ENCODE measurements at places on chromosomes 7 and 10. TPM values are rescaled to one million over a fixed set of nuclear protein-coding genes. Genes with fewer than 3 reads are reported as not detected.

DNA sequence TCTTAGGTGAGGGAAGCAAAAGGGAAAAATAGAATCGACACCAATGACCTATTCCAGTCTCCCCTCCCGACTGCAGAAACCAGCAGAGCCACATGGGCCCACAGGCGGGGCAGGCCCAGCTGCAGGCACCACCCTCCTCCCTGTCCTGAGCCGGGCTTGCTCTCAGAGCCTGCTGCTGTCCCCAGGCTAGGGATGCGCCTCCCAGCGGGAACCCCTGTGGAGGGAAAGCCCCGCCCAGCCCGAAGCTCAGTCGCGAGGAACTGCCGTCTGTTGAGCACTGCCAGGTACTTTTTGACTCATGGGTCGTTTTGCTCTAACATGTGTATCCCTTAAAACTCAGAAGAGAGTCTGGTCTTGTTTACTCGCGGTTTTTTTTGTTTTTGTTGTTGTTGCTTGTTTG, 124.5 kb upstream of the RET start:
- DNase-seq, result no peak

- peak; percentile 81 for DNase-seq
These were observed 4.9 kb downstream of the TRIM8 start for GRCh38 chr10:102648889-102649796.

- no peak for DNase-seq
These were observed 526.1 kb downstream of the LRMDA start for GRCh38 chr10:75957314-75958120.

DNA sequence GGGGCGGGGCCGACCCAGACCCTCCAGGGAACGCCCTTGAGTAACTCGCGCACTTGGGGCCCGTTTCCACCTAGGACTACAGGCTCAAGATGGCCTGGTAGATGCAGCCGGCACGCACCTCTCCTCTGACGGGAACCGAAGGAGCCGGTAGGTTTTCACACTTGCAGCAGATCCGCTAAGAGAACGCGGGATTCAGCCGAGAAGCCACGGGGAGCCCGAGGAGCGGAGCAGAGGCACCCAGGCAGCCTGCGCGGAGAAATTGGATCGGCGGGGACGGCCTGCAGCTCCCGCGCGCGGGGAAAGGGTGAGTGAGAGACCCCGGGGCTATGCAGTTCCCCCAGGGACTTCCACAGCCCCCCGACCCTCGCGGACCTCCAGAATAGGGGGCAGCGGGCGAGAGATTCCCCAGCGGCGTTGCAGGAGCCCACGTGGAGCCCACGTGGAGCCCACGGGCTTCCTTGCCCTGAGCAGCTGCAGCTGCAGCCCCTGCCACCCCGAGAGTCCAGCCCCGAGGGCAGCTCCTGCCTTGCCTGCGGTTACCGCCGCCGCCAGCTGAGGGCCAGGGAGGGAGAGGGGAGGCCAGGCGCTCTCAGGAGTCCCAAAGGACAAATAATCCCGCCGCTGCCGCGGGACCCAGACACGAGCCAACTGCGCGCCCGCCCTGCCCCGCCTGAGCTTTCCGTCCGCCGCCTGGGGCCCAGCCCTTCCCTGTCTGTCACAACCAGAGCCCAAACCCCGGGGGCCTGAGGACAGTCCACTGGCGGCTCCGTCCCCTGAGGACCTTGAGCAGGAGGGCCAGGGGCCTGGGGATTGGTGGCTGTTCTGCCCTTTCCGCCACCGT, 13.1 kb downstream of the IFT22 start:
- no peak for DNase-seq

- DNase-seq, result no peak
These were observed 107.8 kb upstream of the NAMPT start for GRCh38 chr7:106392590-106392989.

GRCh38 chr10:30694518-30695228, 65.1 kb upstream of the LYZL2 start:
- DNase-seq, result no peak

DNA sequence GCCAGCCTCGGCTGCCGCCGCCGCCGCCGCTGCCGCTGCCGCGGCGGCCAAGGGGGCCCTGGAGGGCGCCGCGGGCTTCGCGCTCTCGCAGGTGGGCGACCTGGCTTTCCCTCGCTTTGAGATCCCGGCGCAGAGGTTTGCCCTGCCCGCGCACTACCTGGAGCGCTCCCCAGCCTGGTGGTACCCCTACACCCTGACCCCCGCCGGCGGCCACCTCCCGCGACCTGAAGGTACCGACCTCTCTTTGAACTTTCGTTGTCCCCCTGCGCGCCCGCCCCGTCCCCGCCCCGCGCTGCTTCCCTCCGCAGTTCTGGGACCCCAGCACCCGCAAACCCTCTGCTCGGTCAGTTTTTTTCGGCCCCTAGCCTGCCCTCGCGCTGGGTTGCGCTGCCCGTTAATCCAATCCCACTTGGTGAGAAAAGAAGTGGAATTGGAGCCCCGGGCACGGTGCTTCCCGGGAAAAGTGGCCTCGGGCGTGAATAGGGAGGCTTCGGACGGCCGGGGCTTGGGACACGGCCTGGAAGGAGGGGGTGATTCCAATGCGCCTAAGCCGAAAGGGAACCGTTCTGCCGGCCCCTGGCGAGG, 543 bp downstream of the HMX3 start:
- DNase-seq, result no peak

DNA sequence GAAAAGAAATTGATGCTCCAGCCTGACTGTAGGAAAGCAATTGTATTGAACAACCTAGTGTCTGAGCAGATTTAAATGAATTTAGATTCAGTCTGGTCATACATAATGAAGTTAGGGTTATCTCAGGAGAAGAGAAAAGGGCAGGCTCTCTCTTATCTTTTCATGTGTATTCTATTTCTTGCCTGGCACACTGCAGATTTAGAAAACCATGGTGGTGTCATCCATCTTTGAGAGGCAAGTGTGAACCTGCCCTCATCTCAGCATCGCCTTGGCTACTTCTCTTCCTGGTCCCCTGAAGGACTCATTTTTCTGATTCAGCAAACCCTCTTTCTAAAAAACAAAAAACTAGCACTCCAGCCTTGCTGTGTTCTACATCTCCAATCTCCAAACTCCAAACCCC, 137.7 kb downstream of the LRRC4 start:
- DNase-seq, result no peak

DNA sequence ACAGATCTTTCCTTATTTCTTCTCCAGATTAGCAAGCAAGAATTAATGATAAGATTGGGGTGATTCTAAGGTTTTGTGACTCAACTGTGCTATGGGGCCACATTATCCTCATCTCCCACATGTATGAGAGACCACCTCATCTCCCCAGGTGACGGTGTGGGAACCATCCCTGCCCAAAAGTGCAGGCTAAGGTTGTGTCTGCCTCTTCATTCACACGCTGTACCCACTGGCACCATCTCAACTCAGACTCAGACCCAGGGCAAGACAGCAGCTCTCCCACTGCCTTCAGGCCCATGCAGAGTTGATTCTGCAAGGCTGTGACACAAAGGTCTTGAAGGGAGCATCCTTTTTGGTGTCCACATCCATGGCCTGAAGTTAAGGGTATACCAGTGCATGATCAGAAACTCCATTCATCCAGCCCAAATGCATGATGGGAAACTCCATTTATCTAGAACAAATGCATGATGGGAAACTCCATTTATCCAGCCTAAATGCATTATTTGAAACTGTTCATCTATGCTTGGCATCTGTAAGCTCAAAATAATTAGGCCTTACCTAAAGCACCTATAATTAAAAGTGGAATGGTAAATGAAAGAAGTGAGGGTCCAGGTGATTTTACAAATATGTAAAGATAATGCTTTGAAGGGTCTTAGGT, 99.4 kb downstream of the TCERG1L start:
- no peak for DNase-seq

- DNase-seq, result no peak
These were observed 36.9 kb downstream of the BAG3 start for GRCh38 chr10:119688033-119688508.

DNA sequence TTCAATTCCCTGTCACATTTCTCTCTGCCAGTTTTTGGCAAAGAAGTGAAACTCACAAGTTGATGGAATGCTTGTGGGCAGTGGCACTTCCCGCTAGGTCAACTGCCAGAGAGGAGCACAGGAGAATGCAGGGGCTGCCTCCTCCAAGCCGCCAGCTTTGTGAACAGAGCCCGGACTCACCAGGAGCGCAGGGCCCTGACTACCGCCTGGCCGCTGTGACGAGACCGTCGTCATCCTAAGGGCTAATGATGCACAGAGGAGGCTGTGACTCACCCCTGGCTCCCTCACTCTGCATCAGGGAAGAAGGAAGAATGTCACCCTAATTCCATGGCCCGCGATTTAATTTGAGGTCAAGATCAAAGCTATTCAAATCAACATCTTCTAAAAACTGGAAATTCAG, 123.9 kb downstream of the TAX1BP1 start:
- no peak for DNase-seq

DNA sequence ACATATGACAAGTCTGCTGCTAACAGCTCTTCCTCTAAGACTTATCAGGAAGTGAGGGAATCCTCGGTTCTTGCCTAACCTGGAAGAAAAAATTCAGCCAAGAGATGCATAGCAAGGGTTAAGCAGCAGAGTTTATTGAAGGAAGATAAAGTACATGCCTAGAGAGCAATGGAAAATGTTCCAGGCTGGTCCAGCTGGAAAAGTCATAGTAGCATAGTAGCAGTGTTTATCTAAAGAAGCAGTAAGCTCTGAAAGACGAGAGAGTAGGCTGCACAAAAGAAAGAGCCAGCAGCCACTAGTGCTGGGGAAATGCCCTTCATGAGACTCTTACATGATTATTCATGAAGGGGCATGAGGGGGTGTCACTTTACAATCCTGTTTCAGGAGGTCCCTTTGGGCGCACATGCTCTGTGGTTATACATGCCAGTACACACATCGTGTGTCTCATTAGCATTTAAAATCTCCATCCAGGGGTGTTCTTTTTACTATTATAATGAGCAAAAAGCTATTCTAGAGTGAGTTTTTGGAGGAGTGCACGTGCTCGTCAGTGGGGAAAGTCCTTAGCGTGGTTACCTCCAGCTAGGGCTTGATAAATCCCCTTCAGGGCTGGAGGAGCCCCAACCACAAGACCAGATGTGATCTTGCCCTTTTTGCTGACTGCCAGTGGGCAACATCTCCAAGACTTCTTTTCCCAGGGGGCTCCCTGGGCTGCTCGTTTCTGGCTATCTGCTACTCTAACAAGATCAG, 716.1 kb downstream of the PARD3 start:
- no peak for DNase-seq

- no peak for DNase-seq
These were observed 171.6 kb upstream of the SVIL start for GRCh38 chr10:29806350-29806788.

DNA sequence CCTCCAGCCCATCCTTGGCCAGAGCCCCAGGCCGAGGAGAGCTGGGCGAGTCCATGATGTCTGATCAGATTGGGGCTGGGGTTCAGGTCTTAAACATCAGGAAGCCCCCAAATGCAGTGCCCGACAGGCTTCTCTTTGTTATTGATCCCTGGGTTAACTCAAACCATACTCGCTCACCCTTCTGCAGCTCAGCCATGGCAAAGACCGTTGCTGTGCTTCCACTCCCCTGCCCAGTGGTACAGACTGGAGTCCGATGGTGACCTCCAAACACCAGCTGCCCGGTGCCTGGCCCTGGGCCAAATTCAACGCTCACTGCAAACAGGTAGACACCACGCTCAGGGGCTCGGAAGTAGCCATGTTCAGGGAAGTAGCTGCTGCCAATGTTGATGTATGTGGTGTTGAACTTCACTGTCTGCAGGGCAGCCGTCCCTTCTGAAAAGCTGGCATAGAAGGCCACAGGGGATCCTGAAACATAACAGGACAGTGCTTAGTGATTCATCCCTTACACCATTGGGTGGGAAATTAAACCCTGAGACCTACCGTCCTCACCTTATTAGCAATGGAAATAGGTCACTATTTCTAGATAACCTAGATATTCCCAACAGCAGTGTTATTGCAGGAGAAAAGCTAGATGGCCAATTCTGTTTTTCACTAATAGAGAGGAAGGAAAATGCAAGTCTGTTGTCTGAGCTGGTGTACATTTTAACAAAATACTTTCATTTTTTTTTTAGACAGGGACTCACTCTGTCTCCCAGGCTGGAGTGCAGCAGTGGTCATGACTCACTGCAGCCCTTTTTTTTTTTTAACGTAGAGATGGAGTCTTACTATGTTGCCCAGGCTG, 20.5 kb downstream of the MMRN2 start:
- DNase-seq, result no peak

- DNase-seq, result no peak
These were observed 197.5 kb downstream of the EMX2 start for GRCh38 chr10:117740088-117740487.

The ABCA13 gene
- total RNA-seq, result not detected

The SFXN4 gene
- 42.0 TPM for total RNA-seq
